ENCODE measurements at places on chromosomes 16 and 17. TPM values are rescaled to one million over a fixed set of nuclear protein-coding genes. Genes with fewer than 3 reads are reported as not detected.

Gene TPSB2
- total RNA-seq: not detected

DNA sequence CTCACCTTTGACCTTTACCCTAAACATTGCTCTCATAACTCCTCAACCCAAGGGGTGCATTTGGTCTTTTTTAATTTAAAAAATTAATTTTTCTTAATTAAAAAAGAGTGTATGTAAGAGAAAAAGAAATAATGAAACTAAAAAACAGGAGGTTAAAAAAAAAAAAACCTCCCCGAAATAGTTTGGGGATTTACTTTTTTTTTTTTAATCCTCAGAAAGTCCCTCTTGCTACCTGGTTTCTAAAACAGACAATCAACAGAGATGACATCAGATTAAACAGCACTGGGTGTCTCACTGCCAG is 301.3 kb downstream of the SOX9 start:
- DNase-seq: no peak
- H3K36me3 ChIP-seq: peaks cover 28% of the 10 kb centered on the region
- H3K4me1 ChIP-seq: peaks cover 58% of the 10 kb centered on the region
- H3K27me3 ChIP-seq: no peaks in the 10 kb centered on the region

DNA sequence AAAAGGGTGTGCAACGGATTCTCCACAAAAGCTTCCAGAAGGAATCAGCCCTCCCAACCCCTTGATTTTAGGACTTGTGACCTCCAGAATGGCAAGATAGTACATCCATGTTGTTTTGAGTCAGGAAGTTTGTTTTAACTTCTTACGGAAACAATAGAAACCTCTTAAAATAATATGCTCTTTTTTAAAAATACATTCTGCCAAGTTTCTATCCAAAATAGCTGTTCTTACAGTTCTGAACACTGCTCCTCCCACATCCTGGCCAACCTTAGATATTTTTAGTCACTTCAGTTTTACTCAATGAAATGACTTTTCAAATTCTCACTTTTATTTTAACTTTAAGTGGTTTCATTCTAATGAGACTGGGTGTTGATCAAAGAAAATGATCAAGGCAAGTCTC is 156.4 kb downstream of the ZNF18 start:
- H3K4me3 ChIP-seq: no peak overlapping the region
- no peak overlapping the region for H3K27ac ChIP-seq
- no peak for DNase-seq
- no peaks in the 10 kb centered on the region for H3K36me3 ChIP-seq
- no peaks in the 10 kb centered on the region for H3K4me1 ChIP-seq
- peaks cover 12% of the 10 kb centered on the region for H3K27me3 ChIP-seq

DNA sequence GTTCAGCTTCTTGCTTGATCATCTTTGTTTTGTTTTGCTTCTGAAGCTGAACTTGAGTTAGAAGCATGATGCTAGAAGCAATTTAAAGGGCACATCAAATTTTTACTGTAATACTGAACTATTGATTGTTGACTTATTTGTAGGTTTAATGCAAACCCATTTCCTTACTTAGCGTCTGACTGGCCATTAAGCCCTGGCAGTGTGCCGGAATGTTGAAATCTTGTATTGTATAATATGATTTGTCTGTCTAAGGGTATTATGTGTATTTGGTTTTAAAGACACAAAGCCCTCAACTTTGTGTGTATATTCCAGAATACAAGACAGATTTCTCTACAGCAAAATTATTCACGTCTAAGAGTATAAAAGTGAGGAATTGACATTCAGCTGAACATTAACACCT is 39.7 kb downstream of the NUP93 start:
- no peaks in the 10 kb centered on the region for H3K27me3 ChIP-seq
- H3K4me3 ChIP-seq: no peak overlapping the region

DNA sequence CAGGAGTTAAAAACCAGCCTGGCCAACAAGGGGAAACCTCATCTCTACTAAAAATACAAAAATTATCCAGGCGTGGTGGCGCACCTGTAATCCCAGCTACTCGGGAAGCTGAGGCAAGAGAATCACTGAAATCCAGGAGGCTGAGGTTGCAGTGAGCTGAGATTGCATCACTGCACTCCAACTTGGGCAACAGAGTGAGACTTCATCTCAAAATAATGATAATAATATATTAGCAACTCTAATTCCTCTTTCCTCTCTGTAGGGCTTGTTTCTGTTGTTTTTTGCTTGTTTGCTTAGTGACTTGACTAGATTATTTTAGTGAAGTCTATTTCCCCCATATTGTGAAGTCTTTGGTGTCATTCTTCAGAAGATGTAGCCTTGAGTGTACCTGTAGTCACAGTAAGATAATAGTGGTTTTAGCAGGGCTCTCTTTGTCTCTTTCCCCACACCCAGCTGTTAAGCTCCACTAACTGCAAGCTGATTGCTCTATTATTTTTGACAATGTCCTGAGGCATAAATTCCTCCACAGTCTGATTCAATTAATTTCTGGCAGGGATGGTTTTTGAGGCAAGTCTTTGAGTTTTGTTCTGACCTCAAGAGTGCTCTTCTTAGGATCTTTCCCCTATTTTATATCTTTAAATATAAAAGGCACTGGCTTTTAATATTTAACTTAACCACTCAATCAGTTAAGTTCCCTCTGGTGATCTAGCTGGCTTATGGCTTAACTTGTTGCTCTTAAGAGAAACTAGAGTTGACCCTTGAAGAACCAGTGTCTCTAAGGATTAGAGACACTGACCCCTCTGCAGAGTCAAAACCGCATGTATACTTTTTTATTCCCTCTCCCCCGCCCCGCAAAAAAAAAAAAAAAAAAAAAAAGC is 18.6 kb upstream of the TNFSF12 start:
- H3K27me3 ChIP-seq: no peaks in the 10 kb centered on the region
- no peaks in the 10 kb centered on the region for H3K4me1 ChIP-seq
- H3K4me3 ChIP-seq: no peak overlapping the region
- no peak overlapping the region for H3K27ac ChIP-seq
